CD8-positive, alpha-beta memory T cell (primary cell): ENCODE measurements at places on chromosomes 1 and 21. TPM values are rescaled to one million over a fixed set of nuclear protein-coding genes. Genes with fewer than 3 reads are reported as not detected.

Gene DIO1
- not detected for total RNA-seq

Gene ELF3
- total RNA-seq = 0.11 TPM

- no peaks in the 10 kb centered on the region for H3K27me3 ChIP-seq
- DNase-seq = no peak
- no peak overlapping the region for H3K4me3 ChIP-seq
- H3K36me3 ChIP-seq = no peaks in the 10 kb centered on the region
These were observed 41.1 kb downstream of the PROX1 start for GRCh38 chr1:214028649-214029406.

DNA sequence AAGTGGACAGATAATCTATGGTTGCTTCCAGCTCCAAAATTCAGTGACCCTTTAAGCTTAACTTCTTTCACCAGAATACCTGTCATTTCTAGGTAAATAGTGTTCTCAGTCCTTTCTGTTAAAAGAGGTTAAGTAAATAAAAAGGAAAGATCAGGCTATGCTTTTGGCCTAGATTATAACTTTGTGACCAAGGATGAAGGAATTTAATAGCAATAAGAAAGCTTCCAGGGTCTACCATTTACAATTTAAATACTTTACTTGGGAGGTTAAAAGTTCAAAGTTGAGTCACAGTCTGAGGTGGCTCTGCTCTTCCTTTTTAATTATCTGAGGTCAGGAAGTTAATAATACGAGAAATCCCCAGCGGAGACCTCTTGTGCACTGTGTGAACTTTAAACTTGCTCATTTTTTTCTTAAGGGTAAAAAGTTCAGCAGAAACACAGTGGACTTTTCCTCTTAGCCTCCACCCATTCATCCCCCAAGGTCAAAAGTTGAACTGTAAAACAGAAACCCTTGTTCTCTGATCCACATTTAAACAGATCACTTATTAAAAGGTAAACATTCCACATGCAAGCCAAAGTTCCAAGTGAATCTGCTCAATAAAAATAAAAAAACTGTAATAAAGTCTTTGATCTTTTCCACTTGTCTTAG is 187.1 kb downstream of the NRIP1 start:
- H3K27ac ChIP-seq = no peak overlapping the region
- no peak overlapping the region for H3K4me3 ChIP-seq
- no peak for DNase-seq
- H3K4me1 ChIP-seq = no peaks in the 10 kb centered on the region
- H3K27me3 ChIP-seq = no peaks in the 10 kb centered on the region

DNA sequence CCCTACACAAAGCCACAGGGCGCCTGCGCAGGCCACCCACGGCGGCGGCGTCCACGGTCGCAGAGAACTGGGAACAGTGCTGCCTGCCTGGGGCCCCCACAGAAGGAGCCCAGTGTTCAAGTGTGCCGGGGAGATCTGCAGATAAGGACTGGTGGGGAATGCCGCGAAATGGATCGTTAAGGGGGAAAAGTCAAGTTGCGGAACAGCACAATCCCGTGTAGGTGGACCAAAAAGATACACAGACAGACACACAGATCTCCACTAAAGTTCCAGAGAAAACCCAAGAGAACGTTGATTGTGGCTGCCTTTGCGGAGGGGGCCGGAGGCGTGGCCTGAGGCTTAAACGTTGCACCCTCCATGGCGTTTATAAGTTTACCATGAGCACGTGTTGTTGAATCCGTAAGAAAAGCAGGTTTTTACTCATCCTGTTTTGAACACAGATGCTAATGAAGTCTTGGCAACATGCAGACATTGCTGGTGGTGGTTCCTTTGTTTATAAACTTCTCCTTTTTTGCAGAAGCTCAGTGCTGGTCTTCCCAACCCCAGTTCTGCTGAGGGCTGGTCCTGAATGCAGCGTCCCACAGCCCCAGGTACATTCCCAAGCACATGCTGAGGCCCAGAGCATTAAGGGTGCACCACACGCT is 4.1 kb downstream of the SPATC1L start:
- no peak overlapping the region for H3K27ac ChIP-seq
- peaks cover 6% of the 10 kb centered on the region for H3K27me3 ChIP-seq
- DNase-seq = no peak
- peaks cover 11% of the 10 kb centered on the region for H3K4me1 ChIP-seq

GRCh38 chr1:2974701-2975301 is 46.5 kb upstream of the ACTRT2 start:
- no peak overlapping the region for H3K27ac ChIP-seq
- H3K4me3 ChIP-seq = no peak overlapping the region
- no peaks in the 10 kb centered on the region for H3K4me1 ChIP-seq
- no peaks in the 10 kb centered on the region for H3K27me3 ChIP-seq
